Stimulated activated effector memory CD8-positive, alpha-beta T cell treated with anti-CD3 and anti-CD28 coated beads, Interleukin-12 subunit alpha, Interleukin-12 subunit beta, amount 100 ng/mL, for 72 hours (primary cell): ENCODE measurements at places on chromosomes 4 and X.

GRCh38 chrX:110135618-110136017 lies 132.7 kb downstream of the TMEM164 start:
- DNase-seq = no peak

DNA sequence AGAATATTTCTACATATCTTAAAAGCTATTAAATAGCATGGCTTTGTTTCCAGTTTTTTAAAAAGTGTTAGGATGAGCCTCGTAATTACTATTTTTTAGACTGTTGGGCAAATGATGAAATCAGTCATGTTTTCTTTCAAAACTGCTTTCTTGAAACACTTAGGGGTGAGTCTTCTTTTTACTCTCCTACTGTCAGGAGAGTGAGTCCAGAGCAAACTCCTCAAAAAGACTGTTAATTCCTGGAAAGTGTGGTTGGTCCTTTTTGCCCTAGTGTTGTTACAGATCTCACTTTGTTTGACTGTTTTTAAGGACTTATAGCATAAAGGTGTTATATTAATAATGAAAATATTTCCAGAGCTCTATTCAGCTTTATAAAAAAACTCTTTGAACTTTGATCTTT lies 6.3 kb downstream of the GSTCD start:
- DNase-seq = no peak

- peak; percentile 67 for DNase-seq
Observed at GRCh38 chrX:56564164-56564885, 898 bp downstream of the UBQLN2 start.

DNA sequence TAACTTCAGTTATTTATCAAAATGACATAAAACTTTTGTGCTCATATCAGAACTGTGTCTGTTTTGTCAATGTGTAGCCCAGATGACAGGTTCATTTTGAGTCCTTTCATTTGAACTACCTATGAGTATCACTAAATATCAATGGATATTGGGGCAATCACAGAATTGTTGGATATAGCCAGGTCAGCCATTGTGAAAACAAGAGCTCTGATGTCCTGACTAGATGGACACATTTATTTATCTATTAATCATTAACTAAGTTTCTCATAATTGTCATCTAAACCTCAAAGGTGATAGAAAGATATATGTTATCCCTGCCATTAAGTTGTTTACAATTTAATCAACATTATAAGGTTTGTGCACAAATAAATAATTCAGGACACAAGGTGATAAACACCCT lies 638.3 kb upstream of the GRIA3 start:
- DNase-seq = no peak

GRCh38 chrX:110241816-110242215 lies 76.1 kb downstream of the AMMECR1 start:
- no peak for DNase-seq

GRCh38 chrX:14913241-14913640 lies 40.0 kb downstream of the MOSPD2 start:
- no peak for DNase-seq

DNA sequence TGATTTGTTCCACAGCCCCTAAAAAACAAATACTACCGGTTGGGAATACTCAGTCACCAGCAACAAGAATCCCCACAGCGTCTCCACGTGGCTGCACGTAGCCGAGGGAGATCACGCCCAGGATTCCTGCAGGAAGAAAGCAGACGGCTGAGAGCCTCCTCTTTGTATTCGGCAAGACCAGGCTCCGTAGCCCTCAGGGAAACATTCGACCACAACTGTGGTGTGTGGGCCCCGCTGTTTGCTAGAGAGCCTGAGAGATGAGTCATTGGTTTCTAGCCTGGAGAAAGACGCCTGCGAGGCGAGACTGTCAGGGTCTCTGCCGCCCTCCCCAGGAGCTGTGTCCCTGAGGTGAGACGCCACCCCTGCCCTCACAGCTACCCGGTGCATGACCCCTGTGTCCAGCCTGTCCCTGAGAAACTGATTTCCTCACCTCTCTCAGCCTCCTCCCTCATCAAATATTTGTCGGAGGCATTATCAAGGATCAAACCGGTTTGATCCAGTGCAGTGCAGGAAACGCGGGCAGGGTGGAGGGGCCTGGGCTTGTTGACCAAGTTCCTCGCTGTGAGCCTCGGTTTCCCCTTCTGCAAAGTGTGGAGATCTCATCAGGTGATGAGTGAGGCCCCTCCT lies 4.7 kb upstream of the S100P start:
- peak; percentile 65 for DNase-seq
